Gastroesophageal sphincter (tissue), 4 donors: ENCODE measurements at places on chromosomes 12 and 14.

DNA sequence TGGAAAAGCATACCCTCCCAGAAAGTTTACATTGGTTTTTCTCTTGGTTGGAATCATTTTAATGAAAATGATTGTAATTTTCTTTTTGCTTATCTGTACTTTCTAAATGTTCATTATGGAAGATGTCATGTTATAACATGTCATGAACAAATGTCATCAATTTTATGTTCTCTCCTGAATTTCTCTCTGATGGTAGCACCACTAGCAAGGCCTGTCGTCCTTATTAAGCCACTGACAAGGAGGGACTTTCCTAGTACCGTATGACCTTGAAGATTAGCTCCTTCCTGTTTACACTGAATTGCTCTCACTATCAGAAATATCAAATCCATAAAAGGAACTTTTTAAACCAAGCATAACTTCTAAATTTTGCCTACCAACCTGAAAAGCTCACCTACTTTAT, 99.0 kb downstream of the ESR2 start:
- no peak for ATAC-seq

DNA sequence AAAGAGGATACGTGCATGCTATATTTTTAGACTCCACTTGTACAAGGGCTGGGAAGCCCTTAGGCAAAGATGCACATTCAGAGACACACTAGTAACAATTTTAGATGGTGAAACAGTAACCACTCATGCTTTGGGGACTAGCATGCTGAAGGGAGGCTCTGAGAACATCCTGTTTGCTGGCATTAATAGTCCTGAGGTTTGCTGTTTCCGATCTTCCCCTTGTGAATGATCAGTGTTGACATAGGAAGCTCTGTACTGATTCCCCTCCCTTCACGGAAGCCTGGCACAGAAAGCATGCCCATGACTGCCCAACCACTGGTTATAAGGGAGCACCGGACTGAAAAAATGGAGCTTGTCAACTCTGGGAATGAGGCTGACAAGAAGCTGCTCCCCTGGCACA, 164.6 kb downstream of the GCH1 start:
- ATAC-seq, result peak; percentile 36

GRCh38 chr14:21723431-21724045, 49.9 kb upstream of the OR4E1 start:
- ATAC-seq, result no peak

DNA sequence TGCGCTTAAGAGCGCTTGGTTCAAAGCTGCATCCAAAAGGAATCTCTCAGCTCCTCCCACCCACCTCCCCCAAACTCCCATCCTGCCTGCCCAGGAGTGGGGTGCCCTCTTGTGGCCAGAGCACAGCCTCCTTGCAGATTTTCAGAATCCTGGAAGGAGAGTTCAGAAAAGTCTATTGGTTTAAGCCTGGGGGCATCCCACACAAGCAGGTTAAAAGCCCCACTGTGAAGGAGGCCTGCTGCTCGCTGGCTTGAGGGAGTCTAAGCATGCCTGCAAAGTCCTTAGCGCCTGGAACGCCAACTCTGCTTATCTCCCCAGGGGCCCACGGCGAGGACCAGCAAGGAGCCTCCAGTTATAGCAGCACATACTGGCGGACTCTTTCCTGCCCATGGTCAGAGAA, 297.1 kb downstream of the KSR2 start:
- no peak for ATAC-seq

- no peak for ATAC-seq
Observed at GRCh38 chr14:102957222-102957621, 34.8 kb downstream of the AMN start.

GRCh38 chr12:122738571-122738970, 7.9 kb upstream of the HCAR1 start:
- ATAC-seq, result no peak

DNA sequence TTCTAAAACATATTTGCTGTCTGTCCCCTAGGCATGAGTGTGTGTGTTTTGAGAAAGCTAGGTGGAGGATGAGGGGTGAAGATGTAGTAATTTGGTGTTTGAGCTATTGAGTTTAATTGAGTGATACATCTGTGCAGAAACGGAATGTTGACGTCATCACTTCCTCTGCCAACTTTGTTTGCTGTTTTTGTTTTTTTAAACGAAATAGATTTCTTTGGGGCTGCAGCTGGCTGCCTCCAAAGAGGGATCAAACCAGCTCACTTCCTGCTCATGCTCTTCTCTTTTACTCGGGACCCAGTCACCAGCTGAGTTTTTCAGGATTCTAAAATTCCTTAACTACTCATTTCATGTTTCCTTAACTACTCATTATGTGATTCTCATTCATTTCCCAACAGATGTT, 19.5 kb upstream of the CRACR2A start:
- ATAC-seq, result no peak

DNA sequence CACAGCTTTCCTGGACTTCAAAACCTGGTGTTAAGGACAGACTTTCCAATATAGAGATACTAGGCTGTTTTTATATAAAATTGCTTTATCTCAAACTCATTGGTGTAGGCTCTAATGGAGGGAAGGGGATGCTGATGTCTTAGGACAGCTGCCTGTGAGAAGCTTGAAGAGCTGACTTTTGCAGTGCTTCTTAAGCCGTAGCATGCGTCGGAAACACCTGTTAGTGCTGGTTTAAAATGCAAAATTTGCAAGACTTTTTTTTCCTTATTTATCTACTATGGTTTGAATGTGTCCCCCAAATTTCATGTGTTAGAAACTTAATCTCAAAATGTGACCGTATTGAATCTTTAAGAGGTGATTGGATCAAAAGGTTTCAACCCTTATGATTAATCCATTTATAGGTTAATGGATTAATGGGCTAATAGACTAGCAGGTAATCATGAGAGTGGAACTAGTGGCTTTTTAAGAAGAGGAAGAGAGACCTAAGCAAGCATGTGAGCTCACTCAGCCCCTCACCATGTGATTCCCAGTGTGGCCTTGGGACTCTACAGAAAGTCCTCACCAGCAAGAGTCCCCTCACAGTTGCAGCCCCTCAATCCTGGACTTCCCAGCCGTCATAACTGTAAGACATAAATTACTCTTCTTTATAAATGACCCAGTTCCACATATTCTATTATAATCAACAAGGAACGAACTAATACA, 60.9 kb upstream of the FUT8 start:
- ATAC-seq, result no peak

- ATAC-seq, result peak; percentile 71
Observed at GRCh38 chr14:74577247-74577947, 34.6 kb downstream of the LTBP2 start.

GRCh38 chr12:99983456-99984258, 1.1 kb downstream of the ANKS1B start:
- peak; percentile 6 for ATAC-seq

GRCh38 chr12:117193903-117194302, 3.6 kb upstream of the FBXO21 start:
- ATAC-seq, result no peak

GRCh38 chr12:22473212-22473611, 71.1 kb downstream of the C2CD5 start:
- no peak for ATAC-seq

GRCh38 chr14:54486685-54487084, 2.1 kb downstream of the GMFB start:
- ATAC-seq, result no peak

- ATAC-seq, result no peak
Observed at GRCh38 chr12:87807086-87807485, 222.1 kb downstream of the C12orf50 start.

DNA sequence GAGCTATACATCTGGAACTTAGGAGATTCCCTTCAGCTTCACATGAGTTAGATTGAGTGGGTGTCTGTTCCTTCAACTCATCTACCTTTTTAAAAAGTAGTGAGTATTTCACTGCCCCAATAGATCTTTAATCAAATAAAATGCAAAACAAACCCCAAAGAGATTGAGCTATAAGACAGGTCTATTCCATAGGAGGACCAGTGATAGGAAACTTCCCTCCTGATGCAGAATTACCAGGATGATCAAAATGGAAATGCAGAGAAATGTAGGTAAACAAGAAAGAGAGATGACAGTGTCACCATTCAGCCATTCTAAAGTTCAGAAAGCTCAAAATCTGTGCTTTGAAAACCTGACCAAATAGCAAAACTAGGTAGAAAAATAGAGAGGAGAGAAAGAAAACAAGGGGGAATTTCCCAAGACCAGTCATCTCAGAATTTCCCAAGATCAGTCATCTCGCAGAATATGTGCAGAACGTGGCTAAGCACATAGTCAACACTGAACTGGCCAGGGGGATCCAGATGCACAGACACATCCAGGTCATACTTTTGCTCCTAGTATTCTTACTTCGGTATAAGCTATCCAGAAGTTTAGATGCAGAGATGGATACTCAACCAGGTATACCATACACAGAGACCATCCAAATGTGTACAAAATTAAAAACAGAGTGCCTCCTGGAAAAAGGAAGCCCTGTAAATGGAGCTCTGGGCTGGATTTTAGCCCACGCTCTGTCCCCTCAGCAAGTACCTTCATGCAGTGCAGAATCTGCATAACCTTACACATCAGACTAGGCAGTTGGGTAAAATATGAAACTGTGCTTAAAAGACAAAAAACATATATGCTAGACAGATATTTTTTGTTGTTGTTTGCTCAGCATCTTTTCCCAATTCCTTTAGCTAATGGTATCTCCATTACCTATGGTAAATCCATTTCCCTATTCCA, 27.4 kb downstream of the SLC41A2 start:
- no peak for ATAC-seq

GRCh38 chr14:50600849-50601248, 40.9 kb downstream of the ATL1 start:
- no peak for ATAC-seq

DNA sequence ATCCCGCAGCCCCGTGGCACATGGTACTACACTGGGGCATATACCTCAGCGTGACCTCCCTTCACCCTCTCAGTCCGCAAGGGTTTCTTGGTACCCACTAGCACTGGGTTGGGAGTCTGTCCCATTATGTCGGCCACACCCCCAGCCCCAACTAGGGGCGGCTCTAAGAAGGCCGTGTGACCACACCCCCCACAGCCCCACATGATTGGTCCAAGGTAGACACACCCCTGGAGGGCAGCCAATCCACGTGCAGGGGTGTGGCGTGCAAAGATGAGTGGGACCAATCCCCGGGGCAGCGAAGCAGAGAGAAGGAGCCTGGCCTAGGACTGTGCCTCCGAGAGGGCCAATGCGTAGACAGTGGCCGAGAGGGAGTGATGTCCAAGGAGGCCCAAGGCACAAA, 34.6 kb upstream of the BEGAIN start:
- ATAC-seq, result no peak

DNA sequence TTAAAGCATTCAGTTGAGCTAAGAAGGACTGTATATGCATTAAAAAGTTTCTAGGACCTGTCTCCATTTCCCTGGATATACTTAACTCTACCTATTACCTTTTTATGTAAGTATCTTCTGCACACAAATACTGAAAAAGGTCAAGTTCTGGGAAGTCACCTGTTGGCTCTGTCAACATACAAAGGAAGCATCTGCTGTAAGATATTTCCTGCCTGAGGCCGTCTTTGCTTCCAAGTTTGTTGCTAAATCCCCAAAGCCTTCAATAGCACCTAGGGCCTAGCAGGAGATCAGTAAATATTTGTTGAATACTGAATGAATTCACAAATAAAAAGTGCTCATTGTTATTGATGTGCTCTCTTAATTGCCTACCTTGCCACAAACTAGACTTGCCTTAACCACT, 188.4 kb downstream of the DUSP6 start:
- no peak for ATAC-seq
